ENCODE measurements at places on chromosomes 4 and X.

GRCh38 chrX:867502-867901 is 236.9 kb downstream of the SHOX start:
- DNase-seq = no peak

GRCh38 chr4:180999217-180999616 is 1244.0 kb upstream of the TENM3 start:
- no peak for DNase-seq

DNA sequence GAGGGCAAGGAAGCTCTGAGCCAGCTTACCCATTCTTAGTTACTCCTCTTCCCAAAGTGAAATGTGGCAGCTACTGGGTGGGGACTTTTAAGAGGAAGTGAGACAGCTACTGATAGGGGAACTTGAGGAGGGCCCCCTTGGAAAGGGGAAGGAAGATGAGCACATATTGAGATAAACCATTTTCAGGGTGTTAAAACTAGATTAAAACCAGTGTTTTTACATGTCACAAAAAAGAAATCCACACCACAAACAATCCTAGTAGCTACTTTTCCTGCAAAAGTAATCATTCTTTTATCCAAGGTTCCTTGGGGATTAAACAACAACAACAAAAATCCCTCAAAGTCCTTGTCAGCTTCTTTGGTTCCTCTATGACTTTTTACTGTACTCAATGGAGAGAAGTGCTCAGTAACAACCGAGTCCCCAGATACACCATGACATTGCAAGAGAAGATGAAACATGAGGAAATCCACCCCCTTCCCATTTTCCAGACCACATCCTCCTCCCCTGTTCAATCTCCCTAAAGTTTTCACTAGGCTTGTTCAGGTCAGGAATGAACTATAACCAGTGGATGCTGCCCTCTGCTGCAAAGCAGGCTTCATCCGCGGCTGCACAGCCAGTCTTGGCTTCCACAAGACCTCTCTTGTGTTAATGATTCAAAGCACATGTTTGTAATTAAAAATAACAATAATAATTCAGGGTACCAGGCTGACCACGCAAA is 113.5 kb upstream of the TMEM164 start:
- DNase-seq = no peak

- DNase-seq = no peak
Observed at GRCh38 chrX:42241421-42241820, 318.1 kb upstream of the CASK start.

GRCh38 chr4:80115368-80116181 is 42.5 kb upstream of the ANTXR2 start:
- DNase-seq = no peak

- no peak for DNase-seq
Observed at GRCh38 chr4:36919721-36920120, 324.8 kb upstream of the NWD2 start.

GRCh38 chr4:172683021-172683420 is 485.6 kb upstream of the GALNT7 start:
- no peak for DNase-seq

DNA sequence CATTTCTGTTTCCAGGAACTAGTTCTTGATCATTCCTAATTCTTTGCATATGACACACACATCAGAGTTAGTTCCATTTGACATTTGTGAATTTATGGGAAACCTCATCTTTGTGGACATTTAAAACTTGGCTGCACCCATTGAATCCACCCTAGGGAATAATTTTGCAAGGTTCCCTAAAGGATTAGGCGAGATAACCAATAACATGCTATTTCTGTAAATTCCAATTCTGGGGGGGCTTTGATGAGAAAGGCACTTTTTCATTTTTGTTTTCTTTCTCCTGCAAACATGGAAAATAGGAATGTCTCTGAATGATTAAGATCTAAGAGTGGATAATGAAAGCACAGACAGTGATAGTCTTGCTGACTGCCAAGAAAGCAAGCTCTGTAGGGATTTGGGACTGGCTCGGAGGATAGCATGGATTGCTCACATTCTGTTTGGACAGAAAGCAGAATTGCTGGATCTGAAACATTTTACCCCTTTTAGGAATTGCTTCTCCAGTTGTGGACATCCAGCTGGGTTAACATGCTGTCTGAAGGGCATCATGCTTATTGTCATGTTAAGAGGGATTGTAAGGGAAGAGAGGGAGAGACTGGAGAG is 145.1 kb downstream of the NHS start:
- DNase-seq = no peak

- no peak for DNase-seq
Observed at GRCh38 chr4:150570862-150571261, 11.1 kb upstream of the MAB21L2 start.

- DNase-seq = no peak
Observed at GRCh38 chr4:76141241-76141640, 7.0 kb downstream of the NUP54 start.

DNA sequence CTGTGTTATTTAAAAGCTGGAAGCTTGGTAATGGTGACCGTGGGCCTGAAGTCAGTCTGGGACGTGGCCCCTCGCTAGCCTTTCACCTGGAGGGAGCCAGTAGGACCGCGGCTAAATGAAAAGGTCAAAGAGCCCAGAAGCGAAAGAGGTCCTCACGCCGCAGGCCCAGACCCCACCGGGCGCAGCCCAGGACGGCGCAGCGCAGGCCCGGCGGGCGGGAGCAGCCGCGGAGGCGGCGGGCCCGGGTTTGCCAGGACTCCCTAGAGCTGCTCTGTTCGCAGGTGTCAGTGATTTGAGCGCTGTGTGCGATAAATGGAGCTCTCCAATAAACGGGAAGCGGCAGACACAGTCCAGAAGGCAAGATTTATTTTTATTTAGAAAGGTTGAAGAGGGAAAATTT is 56.2 kb upstream of the STIM2 start:
- no peak for DNase-seq

DNA sequence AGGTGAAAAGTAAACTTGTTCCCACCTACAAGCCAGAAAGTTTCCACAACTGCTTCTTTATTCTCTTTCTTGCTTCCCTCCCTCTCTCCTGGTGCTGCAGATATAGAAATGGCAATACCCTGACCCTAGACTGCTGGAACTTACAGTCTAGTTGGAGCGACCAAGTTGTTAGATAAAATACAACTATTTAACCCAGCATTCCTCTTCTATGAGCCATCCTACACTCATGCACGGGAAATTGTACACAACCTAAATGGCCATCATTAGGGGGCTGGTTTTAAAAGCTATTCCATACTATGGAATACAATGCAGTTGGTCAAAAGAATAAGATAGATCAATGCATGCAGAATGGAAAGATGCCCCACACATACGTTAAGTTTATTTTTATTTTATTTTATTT is 41.1 kb downstream of the PJA1 start:
- no peak for DNase-seq

DNA sequence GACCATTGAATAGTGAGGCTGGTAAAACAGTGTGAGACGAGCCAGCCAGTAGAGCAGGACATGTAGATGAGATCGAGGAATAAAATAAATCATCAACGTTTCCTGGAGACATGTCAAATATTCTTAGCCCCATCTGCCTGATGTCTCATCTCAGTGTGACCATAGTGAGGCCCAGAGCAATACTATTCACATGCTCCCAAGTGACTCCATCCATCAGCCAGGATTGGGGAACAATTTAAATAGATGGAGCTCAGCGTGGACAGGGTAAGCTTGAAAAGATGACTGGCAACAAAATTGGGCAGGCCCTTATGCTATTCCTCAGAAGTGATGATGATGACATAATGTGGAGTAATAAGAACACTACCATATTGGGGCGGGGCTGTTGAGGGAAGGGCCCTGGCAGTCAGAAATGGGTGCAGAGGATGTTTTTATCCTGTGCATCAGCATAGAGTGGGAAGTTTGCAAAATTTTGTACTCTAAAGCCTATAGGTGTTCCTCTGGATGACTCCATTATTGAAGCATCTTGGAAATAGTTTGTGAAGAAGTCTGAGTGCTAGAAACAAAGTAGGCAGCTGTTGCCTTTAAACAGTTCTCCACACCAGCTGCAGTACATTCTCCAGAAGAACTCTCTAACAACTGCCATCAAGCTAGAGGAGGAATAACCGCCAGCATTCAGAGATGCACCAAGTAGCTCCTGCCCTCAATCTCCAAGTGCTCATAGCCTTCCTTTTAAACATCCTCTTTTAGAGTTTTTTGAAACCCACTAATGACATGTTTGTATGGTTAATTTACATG is 333.0 kb downstream of the DCHS2 start:
- no peak for DNase-seq

- DNase-seq = no peak
Observed at GRCh38 chr4:180832073-180832472, 1411.1 kb upstream of the TENM3 start.

GRCh38 chr4:52949336-52949735 is 87.2 kb downstream of the RASL11B start:
- no peak for DNase-seq

DNA sequence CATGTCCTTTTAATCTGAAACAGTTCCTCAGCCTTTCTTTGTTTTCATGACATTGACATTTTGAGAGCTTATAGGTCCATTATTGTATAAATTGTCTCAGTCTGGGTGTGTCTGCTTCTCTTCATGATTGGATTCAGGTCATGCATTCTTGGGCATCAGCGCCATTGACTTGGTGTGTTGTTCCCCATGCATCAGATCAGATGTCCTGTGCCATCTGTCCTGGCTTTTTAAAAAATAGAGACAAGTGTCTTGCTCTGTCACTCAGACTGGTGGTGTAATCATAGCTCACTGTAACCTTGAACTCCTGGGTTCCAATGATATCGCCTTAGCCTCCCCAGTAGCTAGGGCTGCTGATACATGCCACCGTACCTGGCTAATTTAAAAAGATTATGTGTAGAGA is 55.7 kb downstream of the TBC1D14 start:
- peak; percentile 15 for DNase-seq

DNA sequence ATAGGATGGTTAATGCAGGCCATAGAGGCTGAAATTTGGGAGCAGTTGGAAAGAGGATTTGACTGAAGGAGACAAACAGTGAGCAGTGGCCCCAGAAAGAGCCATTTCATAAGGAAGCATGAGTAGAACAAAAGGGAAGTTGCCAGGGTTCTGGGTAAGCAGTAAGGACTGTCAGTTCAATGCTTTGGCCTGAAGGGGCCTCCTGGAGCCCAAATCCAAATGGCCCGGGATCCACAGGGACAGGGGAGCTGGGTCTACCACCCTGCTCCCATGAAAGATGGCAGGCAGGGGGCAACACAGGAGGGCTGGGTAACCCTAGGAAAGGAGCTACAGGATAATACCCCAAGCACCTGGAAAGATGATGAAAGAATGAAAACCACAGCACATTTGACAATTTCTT is 4.1 kb upstream of the INTS6L start:
- DNase-seq = no peak

- no peak for DNase-seq
Observed at GRCh38 chr4:915595-915994, 16.5 kb downstream of the GAK start.

GRCh38 chr4:181376058-181376457 is 867.1 kb upstream of the TENM3 start:
- no peak for DNase-seq

DNA sequence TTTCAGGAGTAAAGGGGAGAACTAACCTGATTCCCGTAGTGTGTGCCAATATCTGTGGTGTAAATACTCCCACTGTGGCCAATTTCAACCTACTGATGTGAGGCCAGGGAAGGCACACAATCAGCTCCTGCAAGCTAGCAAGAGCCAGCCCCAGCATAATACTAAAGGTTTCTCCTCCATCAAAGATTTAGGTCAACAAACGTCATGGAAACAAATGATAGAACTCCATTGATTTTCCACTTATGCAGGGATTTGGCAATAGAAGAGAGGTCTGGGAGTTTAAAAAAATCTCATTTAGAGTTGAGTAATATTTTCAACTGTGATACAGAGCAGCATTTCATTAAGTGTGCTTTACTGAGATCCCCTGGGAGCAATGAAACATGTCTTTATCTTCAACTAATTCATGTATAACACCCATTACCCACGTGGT is 15.8 kb upstream of the VEGFD start:
- no peak for DNase-seq

DNA sequence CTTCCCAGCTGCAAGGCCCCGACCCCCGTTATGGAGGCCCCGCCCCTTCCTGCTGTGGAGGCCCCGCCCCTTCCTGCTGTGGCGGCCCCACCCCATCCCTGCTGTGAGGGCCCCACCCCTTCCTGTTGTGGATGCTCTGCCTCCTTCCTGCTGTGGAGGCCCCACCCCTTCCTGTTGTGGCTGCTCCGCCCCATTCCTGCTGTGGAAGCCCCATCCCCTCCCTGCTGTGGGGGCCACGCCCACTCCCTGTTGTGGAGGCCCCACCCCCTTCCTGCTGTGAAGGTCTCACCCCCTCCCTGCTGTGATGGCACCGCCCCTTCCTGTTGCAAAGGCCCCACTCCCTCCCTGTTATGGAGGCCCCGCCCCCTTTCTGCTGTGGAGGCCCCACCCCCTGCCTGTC is 104.9 kb upstream of the PSAPL1 start:
- DNase-seq = no peak

DNA sequence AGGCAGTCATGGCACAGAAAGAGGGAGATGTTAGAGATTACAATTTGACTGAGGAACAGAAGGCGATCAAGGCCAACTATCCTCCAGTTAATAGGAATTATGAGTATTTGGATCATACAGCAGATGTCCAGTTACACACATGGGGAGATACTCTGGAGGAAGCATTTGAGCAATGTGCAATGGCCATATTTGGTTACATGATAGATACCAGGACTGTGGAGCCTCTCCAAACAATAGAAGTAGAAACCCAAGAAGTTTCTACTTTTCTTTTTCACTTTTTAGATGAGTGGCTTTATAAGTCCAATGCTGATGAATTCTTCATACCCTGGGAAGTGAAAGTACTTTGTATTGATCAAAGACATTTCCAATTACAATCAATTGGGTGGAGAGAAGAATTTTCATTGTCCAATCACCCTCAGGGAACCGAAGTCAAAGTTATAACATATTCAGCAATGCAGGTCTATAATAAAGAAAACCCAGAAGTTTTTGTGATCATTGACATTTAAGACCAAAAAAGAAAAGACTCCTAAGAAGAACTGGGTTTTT is 139.1 kb downstream of the MAB21L2 start:
- no peak for DNase-seq

GRCh38 chrX:148600131-148600530 is 99.7 kb downstream of the AFF2 start:
- DNase-seq = no peak

All from hindlimb muscle (tissue), 1 donor.